Renal cortex interstitium (tissue), 15 donors: ENCODE measurements at places on chromosomes 12 and 14. TPM values are rescaled to one million over a fixed set of nuclear protein-coding genes. Genes with fewer than 3 reads are reported as not detected.

NEUROD4 gene
- polyA plus RNA-seq: not detected

SRRM4 gene
- 0.03 TPM for polyA plus RNA-seq

SERPINA9 gene
- polyA plus RNA-seq: not detected

ZDHHC22 gene
- polyA plus RNA-seq: 0.55 TPM

- DNase-seq: no peak
These were observed 350.4 kb downstream of the TMEM121 start for GRCh38 chr14:105876829-105877228.

- no peak for DNase-seq
These were observed 21.7 kb downstream of the PRORP start for GRCh38 chr14:35144029-35144428.
